ENCODE measurements at places on chromosomes 6 and 20. TPM values are rescaled to one million over a fixed set of nuclear protein-coding genes. Genes with fewer than 3 reads are reported as not detected.

Gene SGK2
- total RNA-seq: 1.1 TPM

DNA sequence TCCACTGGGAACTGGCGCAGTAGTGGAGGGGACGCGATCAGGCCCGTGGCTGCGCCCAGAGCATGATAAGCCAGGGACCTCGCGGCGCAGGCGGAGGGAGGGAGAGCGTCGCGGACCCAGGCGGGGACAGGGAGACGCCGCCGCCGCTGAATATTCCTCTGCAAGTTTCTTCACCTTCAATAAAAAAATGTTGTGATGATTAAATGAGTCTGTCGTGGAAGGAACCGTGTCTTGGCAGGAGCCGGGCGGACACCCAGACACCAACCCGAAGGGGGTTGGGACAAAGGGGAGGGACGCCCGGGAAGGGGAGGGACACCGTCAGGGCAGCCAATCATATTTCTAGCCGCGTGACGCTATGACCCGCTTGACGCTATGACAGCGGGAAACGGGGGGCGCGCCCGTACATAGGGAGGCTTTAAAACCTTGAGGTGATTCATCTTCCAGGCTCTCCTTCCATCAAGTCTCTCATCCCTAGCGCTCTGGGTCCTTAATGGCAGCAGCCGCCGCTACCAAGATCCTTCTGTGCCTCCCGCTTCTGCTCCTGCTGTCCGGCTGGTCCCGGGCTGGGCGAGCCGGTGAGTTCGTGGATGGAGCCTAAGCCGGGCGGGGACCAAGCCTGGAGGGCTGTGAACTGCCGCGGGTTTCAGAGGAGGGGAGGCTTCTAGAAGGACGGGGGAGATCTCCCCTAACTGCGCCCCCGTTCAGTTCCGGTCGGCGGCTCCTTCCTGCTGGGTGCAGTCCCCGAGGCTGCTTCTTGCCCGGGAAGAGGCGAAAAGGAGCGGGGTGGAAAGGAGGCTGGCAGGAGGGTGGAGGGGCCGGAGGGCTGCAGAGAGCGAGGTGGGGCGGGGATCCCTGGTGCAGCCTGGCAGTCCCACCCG, at the start of gene ULBP2:
TSS of gene ULBP2 (plus strand) at position 432 of the 878 bp plus-strand sequence. CDS start at position 491, 59 bp downstream.
- DNase-seq: peak; percentile 89

GRCh38 chr6:150865043-150865405, 478 bp upstream of the MTHFD1L start:
- DNase-seq: no peak

DNA sequence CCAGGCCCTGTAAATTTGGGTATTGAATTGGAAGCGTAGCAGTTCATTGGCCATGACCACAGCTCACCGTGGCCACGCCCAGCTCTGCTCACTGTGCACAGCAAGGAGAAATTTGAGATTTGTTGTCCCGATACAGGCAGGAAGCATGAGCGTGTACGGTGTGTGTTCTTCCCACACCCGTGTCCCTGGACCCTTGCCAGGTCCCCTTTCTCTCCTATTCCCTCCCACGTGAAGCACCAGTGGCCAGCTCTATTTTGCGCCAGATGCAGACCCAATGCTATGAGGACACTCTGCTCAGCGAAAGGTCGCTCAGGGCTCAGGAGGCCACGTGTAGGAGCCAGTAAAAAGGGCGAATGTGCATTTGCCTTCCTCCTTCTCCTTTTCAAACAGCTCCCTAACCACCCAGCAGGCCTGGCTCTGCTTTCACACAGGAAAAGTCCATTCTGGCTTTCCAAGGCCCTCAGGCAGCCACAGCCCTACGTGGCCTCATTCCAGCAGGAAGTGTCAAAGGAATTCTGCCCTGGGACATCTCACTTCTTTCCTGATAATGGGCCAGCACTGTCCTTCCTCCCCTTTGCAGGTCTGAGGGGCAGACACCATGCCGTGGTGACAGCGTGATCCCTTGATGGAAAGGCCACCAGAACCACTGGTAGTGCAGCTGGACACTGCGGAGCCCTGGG, 499.2 kb upstream of the CDH4 start:
- DNase-seq: no peak
